MCF 10A (cell line): ENCODE measurements at places on chromosomes 13 and 19.

- DNase-seq, result no peak
- H3K4me1 ChIP-seq, result no peaks in the 10 kb centered on the region
- no peak overlapping the region for H3K27ac ChIP-seq
- peaks cover 5% of the 10 kb centered on the region for H3K36me3 ChIP-seq
Measured at GRCh38 chr19:46429999-46430398, 1.3 kb upstream of the PNMA8C start.

GRCh38 chr19:52786078-52786463, 520 bp downstream of the ZNF600 start:
- peaks cover 16% of the 10 kb centered on the region for H3K36me3 ChIP-seq
- H3K27ac ChIP-seq, result peak overlapping the region; percentile 10
- H3K27me3 ChIP-seq, result no peaks in the 10 kb centered on the region
- DNase-seq, result no peak
- H3K4me1 ChIP-seq, result peaks cover 17% of the 10 kb centered on the region

GRCh38 chr19:49387936-49388372, at the start of gene KASH5:
Gene KASH5 (plus strand): TSS chr19:49388249. CDS start chr19:49390884, 2,635 bp downstream.
- H3K4me3 ChIP-seq, result no peak within 1 kb of the TSS
- H3K4me1 ChIP-seq, result peaks cover 6% of the 10 kb centered on the region
- peaks cover 23% of the 10 kb centered on the region for H3K27me3 ChIP-seq

- no peak overlapping the region for H3K4me3 ChIP-seq
- no peaks in the 10 kb centered on the region for H3K27me3 ChIP-seq
- H3K27ac ChIP-seq, result no peak overlapping the region
- DNase-seq, result peak; percentile 20
Measured at GRCh38 chr19:52602941-52603340, 32.9 kb downstream of the ZNF701 start.

DNA sequence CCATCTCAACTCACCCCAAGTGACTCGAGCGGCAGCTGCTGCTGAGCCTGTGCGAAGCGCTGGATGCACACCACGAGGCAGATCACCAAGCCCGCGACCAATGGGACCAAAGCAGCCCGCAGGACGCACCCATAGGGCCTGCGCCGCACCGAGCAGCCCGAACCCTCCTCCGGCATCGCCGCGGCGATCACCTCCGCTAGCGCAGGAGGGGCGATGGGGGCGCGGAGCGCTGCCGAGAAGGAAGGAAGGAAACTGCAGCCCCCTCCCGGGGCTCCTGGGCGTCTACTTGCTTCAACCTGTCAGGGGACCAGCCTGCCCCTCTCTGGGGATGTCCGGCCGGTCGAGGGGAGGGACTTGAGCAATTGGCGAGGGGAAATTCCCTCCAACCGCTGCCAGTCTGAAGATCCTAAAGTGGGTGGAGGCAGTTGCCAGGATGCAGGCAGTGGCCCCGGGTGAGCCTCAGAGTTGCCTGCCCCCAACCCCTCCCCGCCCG, at the start of gene CD70:
Gene CD70 (minus strand): TSS at position 324 of the 493 bp plus-strand sequence. CDS start 148 bp downstream, at position 176.
- H3K4me1 ChIP-seq, result peaks cover 39% of the 10 kb centered on the region
- peak; percentile 63 for DNase-seq
- H3K4me3 ChIP-seq, result peak within 1 kb of the TSS; percentile 77
- H3K27me3 ChIP-seq, result no peaks in the 10 kb centered on the region
- peak within 1 kb of the TSS; percentile 18 for H3K27ac ChIP-seq

DNA sequence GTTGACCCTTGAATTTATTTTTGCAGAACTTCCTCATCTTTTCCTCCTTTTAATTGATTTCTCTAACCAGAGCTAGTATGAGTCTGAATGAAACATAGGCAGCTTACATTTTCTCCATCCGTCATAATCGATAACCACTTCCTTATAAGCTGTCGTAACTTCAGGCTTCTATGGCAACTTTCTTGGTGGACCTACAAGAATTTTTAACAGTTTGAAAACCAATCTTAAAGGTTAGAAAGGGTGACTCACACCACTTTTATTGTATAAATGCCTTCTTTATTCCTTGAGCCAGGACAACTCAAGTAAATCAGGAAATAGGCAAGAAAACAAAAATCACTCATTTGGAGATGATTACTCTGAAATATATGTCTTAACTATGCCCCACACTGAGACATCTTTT, 105.7 kb upstream of the KL start:
- H3K4me1 ChIP-seq, result peaks cover 6% of the 10 kb centered on the region
- no peak overlapping the region for H3K27ac ChIP-seq
- H3K27me3 ChIP-seq, result no peaks in the 10 kb centered on the region

- H3K27ac ChIP-seq, result peak overlapping the region; percentile 97
- peak; percentile 94 for DNase-seq
- H3K27me3 ChIP-seq, result no peaks in the 10 kb centered on the region
- H3K4me1 ChIP-seq, result peaks cover 9% of the 10 kb centered on the region
- peaks cover 5% of the 10 kb centered on the region for H3K36me3 ChIP-seq
Measured at GRCh38 chr13:46354156-46355087, 32.6 kb downstream of the RUBCNL start.

DNA sequence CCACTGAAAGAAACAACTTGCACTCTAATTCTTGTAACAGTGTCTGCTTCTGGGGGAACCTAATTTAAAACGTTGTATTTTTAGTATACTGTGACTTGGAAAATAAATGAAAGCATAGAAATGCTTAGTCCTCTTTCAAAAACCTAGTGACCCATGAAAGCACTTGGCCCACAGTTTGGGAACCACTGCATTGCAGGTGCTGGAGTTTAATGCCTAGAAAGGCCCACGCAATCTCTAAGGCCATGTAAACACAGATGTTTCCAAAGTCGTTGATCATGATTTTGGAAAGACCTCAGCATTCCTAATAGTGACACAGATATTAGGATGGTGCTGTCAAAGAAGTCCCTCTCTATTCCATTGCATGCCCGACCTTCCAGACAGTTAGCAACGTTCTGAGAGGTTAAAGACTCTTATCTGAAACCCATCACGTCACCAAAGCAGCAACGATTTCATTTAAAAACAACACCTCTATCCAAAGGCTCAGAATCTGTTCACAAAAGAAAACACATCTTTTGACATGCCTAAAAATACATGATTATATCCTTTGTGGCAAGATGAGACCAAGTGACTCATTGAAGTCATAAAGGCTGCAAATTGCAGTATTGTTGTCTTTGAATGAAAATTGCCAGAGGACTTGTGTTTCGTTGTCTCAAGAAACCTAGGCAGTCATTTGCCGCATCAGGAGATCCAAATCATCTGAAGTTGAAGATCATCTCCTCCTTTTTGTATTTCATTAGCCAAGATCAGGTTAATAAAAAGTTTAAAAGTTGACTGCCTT, 328.0 kb upstream of the ZNF507 start:
- H3K4me3 ChIP-seq, result no peak overlapping the region
- no peaks in the 10 kb centered on the region for H3K27me3 ChIP-seq
- H3K36me3 ChIP-seq, result no peaks in the 10 kb centered on the region
- DNase-seq, result peak; percentile 48
- no peak overlapping the region for H3K27ac ChIP-seq
- H3K4me1 ChIP-seq, result no peaks in the 10 kb centered on the region

GRCh38 chr19:46409191-46409590, 4.2 kb downstream of the CCDC8 start:
- H3K4me3 ChIP-seq, result no peak overlapping the region
- H3K27ac ChIP-seq, result no peak overlapping the region
- no peaks in the 10 kb centered on the region for H3K36me3 ChIP-seq
- DNase-seq, result no peak
- no peaks in the 10 kb centered on the region for H3K4me1 ChIP-seq
- no peaks in the 10 kb centered on the region for H3K27me3 ChIP-seq

- no peaks in the 10 kb centered on the region for H3K4me1 ChIP-seq
- H3K27me3 ChIP-seq, result peaks cover 12% of the 10 kb centered on the region
- no peak overlapping the region for H3K27ac ChIP-seq
- no peaks in the 10 kb centered on the region for H3K36me3 ChIP-seq
- no peak for DNase-seq
Measured at GRCh38 chr19:50963381-50963780, 6.0 kb downstream of the KLK6 start.

GRCh38 chr13:109665240-109665639, 121.1 kb downstream of the IRS2 start:
- H3K4me1 ChIP-seq, result no peaks in the 10 kb centered on the region
- no peak overlapping the region for H3K4me3 ChIP-seq
- peaks cover 6% of the 10 kb centered on the region for H3K36me3 ChIP-seq
- DNase-seq, result no peak
- H3K27me3 ChIP-seq, result no peaks in the 10 kb centered on the region

DNA sequence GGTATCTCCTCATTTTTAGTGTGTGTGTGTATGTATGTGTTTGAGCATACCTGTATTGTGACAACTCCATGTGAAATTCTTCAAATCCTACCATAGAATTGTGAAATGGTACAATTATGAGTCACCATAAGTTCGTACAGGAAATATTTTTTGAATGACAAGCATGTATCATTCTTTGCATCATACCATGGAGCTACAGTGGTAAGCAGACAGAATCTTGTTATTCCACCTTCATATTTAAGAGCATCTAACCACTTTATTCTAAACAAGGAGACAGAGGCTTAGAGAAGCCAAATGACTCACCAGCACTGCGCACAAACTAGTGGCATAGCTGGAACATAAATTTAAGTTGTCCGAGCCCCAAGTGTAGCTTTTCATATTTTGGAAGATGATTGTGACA, 4.5 kb upstream of the EPSTI1 start:
- peak; percentile 91 for DNase-seq
- H3K4me1 ChIP-seq, result peaks cover 21% of the 10 kb centered on the region
- H3K27ac ChIP-seq, result peak overlapping the region; percentile 96
- peak overlapping the region; percentile 15 for H3K4me3 ChIP-seq
- H3K27me3 ChIP-seq, result no peaks in the 10 kb centered on the region

- no peak for DNase-seq
- H3K27ac ChIP-seq, result no peak overlapping the region
- no peak overlapping the region for H3K4me3 ChIP-seq
- H3K27me3 ChIP-seq, result no peaks in the 10 kb centered on the region
Measured at GRCh38 chr19:18985257-18985656, 44.2 kb upstream of the HOMER3 start.

DNA sequence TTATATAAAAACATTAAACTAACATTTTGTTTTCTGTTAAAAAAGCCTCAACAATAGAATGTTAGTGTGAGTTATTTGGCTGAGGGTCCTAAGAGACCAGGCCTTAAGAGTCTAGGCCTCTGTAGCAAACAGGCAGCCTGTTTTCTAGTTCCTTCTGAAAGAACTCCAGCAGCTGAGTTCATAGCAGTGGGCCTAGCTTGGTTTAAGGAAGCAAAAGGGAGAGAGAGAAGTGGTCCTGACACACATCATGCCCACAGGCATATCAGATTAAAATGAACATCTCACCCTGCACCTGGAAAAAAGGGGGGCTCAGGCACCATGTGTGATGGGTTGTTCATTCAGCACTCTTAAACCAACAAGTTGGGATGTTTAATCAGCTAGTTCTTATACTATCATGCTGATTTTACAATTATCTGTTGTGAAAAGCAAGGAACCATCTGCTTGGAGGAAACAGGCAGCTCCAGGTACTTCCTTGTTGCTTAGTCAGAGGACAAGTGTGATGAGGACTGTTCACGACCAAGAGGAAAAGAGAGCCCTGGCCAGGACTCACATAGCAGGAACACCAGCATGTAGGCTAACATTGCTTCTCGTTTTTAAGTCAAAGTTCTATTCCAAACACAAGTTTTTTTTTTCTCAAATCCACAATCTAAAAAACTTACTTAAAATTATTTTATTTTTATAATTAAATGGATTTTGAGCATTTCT, 81.3 kb upstream of the FRY start:
- H3K27me3 ChIP-seq, result no peaks in the 10 kb centered on the region
- H3K4me3 ChIP-seq, result no peak overlapping the region
- no peak for DNase-seq
- peaks cover 42% of the 10 kb centered on the region for H3K4me1 ChIP-seq
- H3K36me3 ChIP-seq, result no peaks in the 10 kb centered on the region
- H3K27ac ChIP-seq, result no peak overlapping the region

DNA sequence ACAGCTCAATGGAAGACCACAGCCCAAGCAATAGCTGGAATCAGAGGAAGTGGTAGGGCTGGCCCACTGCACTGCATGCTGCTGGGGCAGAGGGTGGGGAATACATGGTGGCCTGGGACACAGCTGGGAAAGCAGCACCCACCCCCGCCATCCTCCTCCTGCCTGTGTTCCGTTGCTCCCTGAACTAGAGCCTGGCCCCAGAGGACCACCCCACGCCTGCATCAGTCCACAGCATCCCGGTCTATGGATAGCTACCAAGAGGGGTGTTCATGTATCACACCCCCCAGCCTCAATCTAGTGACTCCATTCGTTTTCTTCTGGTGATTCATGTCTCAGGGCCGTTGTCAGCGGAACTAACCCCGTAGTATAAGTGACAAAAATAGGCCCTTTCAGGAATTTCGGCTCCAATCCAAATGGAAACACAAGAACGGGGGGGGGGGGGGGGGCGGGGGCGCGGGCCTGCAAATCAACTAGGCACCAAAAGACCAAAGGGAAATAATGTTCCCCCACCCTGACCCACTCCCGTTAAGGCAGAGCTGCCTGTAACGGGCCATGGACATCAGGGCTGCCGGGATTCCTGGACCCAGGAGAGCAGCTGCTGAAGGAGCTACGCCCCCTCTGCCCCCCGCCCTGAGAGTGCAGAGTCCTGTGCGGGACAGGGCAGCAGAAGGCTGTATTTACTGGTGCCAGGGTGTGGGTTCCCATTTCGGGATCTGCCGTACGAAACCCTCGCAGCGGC, 18.9 kb upstream of the EPHX3 start:
- peaks cover 27% of the 10 kb centered on the region for H3K4me1 ChIP-seq
- H3K27ac ChIP-seq, result no peak overlapping the region
- peaks cover 73% of the 10 kb centered on the region for H3K36me3 ChIP-seq

DNA sequence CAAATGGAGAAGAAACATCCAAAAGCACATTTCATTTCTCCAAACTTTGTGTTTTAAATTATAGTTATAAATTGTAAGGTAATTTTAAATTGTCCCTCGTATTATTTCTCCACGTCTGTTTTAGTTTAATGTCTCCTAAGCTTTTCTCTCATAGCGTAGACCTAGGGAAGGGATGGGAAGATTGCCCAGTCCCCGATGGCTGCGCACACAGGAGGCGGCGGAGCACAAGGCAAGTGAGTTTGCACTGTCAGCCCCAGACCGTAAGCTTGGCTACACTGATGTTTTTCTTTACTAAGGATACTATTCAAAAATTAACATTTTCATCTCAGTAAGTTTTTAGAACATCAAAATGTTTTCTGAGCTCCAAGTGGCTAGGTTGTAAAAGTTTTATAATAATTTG, 72.3 kb downstream of the GPR12 start:
- H3K36me3 ChIP-seq, result peaks cover 61% of the 10 kb centered on the region
- no peak for DNase-seq
- H3K4me1 ChIP-seq, result no peaks in the 10 kb centered on the region
- no peaks in the 10 kb centered on the region for H3K27me3 ChIP-seq
- no peak overlapping the region for H3K4me3 ChIP-seq

GRCh38 chr13:50388481-50388880, 373.2 kb downstream of the KCNRG start:
- no peaks in the 10 kb centered on the region for H3K36me3 ChIP-seq
- no peak for DNase-seq
- peaks cover 6% of the 10 kb centered on the region for H3K4me1 ChIP-seq
- H3K4me3 ChIP-seq, result no peak overlapping the region
- no peak overlapping the region for H3K27ac ChIP-seq

GRCh38 chr19:35977446-35978222, 17.4 kb upstream of the SDHAF1 start:
- H3K27ac ChIP-seq, result no peak overlapping the region
- H3K4me3 ChIP-seq, result no peak overlapping the region
- no peaks in the 10 kb centered on the region for H3K4me1 ChIP-seq
- H3K27me3 ChIP-seq, result peaks cover 49% of the 10 kb centered on the region
- H3K36me3 ChIP-seq, result no peaks in the 10 kb centered on the region

GRCh38 chr13:23377983-23378632, 55.4 kb downstream of the SACS start:
- DNase-seq, result peak; percentile 92
- no peaks in the 10 kb centered on the region for H3K27me3 ChIP-seq
- H3K4me3 ChIP-seq, result no peak overlapping the region
- peaks cover 1% of the 10 kb centered on the region for H3K36me3 ChIP-seq
- H3K4me1 ChIP-seq, result peaks cover 32% of the 10 kb centered on the region
